Peyer's patch (tissue), 4 donors: ENCODE measurements at places on chromosomes 6 and 20. TPM values are rescaled to one million over a fixed set of nuclear protein-coding genes. Genes with fewer than 3 reads are reported as not detected.

DNA sequence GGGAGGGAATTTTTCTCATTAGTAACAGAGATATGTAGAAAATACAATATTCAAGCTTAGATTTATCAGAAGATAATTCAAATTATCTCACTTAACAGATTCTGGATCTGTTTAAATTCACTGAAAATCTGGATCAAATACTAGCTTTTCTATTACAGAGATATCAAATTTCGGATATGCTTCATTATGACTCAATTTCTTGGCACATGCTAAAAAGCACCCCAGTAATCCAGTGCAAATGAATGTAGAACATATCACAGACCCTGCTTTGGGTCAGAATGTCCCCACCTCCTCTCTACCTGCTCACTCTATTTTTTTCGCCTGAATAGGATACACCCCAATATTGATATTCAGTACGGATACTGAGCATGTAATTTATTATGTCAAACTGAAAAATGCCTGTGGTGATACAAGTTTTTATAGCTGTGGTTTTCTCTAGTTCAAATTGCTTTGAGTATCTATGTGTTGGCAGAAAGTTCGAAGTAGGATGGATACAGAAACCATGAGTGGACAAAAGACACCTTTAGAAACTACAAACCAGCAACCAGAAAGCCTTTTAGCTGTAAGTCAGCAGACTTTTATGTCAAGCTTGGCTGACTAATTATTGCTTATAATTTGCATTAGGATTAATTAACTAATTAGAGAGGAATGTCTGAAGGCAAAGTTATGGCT, 290.0 kb downstream of the TFAP2B start:
- no peaks in the 10 kb centered on the region for H3K36me3 ChIP-seq
- no peak for DNase-seq
- H3K4me3 ChIP-seq, result no peak overlapping the region
- H3K27ac ChIP-seq, result no peak overlapping the region
- no peaks in the 10 kb centered on the region for H3K27me3 ChIP-seq

DNA sequence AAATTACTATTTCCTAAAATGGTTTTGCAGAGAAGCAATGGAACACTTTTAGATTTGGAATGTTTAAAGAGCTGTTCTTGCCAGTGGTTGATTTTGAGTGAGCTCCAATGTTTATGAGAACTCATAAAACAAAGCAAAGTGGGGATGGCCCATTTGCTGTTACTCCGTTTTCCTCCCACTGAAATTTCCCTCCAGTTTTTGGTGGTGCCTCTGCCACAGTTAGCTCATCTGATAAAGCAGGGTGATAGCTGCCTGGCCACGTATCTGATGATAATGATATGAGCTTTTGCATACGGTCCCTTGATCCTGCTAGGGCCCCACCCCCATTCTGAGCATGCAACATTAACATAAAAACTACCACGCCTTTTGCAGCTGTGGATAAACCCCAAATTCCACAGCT, 10.4 kb downstream of the CD83 start:
- H3K4me1 ChIP-seq, result peaks cover 5% of the 10 kb centered on the region
- H3K27me3 ChIP-seq, result no peaks in the 10 kb centered on the region
- H3K36me3 ChIP-seq, result no peaks in the 10 kb centered on the region
- no peak overlapping the region for H3K27ac ChIP-seq
- H3K4me3 ChIP-seq, result no peak overlapping the region
- no peak for DNase-seq

- peak overlapping the region; percentile 30 for H3K4me3 ChIP-seq
- no peak for DNase-seq
- no peaks in the 10 kb centered on the region for H3K36me3 ChIP-seq
- H3K27ac ChIP-seq, result no peak overlapping the region
- no peaks in the 10 kb centered on the region for H3K27me3 ChIP-seq
Observed at GRCh38 chr6:108157234-108157980, 8.4 kb upstream of the NR2E1 start.

The CNR1 gene
- total RNA-seq, result 33.8 TPM

GRCh38 chr6:63553900-63554299, 18.4 kb upstream of the LOC128125822 start:
- no peaks in the 10 kb centered on the region for H3K36me3 ChIP-seq
- H3K27me3 ChIP-seq, result no peaks in the 10 kb centered on the region
- H3K4me3 ChIP-seq, result no peak overlapping the region
- DNase-seq, result no peak
- H3K27ac ChIP-seq, result no peak overlapping the region

DNA sequence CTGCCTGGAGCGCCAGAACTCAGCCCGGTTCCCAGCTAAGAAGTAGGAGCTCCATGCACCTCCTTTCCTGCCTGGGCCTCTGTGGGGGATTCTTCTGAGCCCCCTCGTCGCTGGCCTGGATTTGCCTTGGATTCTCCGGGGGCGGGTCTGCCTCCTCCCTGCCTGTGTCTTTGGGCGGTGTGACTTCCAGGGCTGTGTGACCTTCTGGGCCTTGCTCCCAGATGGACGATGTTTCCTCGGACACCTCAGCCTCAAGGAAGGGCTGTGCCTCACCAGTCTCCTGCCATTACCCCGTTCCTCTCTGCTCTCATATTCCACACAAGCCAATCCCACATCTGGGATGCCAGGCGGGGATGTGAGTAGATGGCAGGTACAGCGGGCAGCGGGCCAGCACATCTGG, 76.8 kb downstream of the ERMARD start:
- H3K36me3 ChIP-seq, result no peaks in the 10 kb centered on the region
- no peak overlapping the region for H3K4me3 ChIP-seq
- H3K27me3 ChIP-seq, result no peaks in the 10 kb centered on the region
- DNase-seq, result no peak
- H3K27ac ChIP-seq, result no peak overlapping the region

GRCh38 chr20:12211361-12211760, 293.7 kb downstream of the BTBD3 start:
- no peak for DNase-seq
- H3K4me3 ChIP-seq, result no peak overlapping the region
- H3K36me3 ChIP-seq, result no peaks in the 10 kb centered on the region
- no peaks in the 10 kb centered on the region for H3K4me1 ChIP-seq

DNA sequence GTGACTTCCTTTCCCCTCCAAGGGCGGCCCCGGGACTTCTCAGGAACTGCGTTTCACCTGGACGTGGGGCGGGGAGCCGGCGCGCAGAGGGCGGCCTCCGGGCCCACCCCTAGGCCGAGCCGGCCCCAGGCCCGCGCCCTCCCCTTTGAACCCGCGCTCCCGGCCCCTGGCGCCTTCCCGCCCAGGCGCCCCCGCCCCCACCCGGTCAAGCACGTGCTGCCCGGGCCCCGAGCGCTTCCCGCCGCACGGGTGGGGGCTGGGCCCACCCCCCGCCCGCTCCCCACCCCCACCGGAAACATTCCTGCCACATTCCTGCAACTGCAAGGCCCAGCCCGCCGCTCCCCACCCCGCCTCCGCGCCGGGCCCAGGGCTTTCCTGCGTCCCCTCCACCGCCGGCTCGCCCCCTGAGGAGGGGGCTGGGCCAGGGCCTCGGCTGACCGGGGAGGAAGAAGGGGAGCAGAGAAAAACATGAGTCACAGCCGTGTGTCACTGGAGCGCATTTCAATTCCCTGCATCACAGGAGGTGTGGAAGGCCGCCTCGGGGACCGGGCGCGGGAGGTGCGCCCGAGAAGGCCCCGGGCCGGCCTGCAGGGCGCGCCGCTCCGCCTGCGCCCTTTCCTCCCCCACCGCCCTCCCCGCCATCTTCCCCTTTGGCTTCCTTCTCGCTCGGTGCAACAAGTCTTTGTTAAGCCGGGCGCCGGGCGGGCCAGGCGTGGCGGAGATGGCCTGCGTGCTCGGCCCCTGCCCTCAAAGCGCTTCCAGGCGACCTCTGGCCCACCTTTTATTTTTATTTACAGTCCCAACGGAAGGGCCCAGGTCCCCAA, 1.2 kb upstream of the HMGA1 start:
- no peaks in the 10 kb centered on the region for H3K27me3 ChIP-seq
- H3K36me3 ChIP-seq, result no peaks in the 10 kb centered on the region
- peak overlapping the region; percentile 68 for H3K4me3 ChIP-seq
- peak; percentile 80 for DNase-seq

DNA sequence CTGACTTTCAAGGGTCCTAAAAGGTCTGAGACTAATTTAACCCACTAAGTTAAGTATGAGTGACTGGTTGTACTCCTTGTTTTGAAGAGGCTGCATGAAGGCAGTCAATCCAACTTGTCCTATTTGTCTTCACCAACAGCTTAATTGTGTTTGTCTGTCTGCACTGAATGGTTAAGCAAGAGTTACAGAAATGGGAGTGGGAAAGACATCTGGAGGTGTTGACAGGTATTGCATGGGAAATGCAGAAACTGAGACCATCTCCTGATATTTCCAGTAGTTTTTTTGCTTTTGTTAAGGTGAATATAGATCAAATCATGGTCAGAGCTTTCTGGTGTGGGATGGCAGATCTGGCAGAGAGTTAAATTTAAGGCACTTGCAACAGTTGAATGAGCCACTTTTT, 6.5 kb downstream of the FUT9 start:
- no peaks in the 10 kb centered on the region for H3K4me1 ChIP-seq
- DNase-seq, result no peak
- H3K36me3 ChIP-seq, result no peaks in the 10 kb centered on the region
- H3K4me3 ChIP-seq, result no peak overlapping the region
- H3K27ac ChIP-seq, result no peak overlapping the region

DNA sequence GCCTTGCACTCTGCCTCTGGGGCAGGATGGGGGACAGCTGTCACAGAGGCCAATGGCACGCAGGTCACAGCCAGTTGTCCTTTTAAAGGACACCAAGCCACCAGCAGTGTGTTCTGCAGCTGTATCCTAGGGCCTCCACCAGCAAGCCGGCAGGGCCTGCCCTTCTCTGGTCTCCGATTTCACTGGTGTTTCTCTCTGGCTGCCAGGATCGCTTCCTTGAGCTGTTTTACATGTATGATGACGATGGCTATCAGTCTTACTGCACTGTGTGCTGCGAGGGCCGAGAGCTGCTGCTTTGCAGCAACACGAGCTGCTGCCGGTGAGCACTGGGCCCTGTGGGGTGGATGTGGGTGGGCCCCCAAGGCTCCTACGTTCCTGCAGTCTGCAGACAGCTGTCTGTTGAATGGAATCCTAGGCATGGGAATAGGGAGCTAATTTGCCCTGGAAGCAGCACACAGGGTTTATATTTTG, 22.7 kb upstream of the MAPRE1 start:
- no peak overlapping the region for H3K27ac ChIP-seq
- H3K4me1 ChIP-seq, result no peaks in the 10 kb centered on the region
- H3K4me3 ChIP-seq, result no peak overlapping the region
- DNase-seq, result no peak

GRCh38 chr20:50145566-50145965, 8.0 kb downstream of the PEDS1 start:
- no peak overlapping the region for H3K27ac ChIP-seq
- DNase-seq, result no peak
- no peak overlapping the region for H3K4me3 ChIP-seq

DNA sequence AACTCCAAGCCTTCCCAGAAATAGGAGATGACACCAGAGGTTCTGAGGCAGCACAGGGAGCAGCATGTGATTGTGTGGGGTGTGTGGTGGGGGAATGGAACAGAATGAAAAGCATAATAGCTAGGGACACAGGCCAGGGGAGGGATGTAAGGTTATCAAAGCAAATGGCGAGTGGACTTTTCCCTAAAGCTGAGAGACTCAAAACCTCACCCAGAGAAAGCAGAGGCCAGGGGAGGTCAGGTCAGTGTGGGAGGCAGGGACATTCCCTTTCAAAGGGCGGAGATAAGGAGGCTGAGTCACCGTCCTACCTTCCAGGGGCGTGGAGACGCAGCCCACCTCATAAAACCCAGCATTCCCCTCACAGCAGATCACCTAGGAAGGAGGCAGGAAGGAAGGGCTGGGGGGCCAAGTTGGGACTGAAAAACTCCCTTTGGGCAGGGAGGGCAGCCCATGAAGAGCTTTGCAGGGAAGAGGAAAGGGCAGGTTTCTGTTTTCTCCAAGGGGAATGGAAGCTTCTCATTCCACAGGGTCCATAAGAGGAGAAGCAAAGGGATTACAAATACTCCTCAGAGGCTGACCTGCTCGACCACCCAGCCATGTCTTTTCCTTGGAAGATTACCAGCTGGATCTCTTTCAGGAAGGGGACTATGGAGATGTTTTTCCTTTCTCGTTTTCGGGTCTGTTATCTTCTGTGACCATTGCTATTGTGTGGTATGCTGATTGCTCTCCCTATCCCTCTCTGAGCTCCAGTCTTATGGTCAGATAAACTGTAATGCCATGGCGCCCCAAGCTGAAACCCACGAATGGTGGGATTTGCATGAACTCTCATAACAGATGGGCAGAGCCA, 9.6 kb upstream of the LY6G5C start:
- peak overlapping the region; percentile 77 for H3K27ac ChIP-seq
- no peaks in the 10 kb centered on the region for H3K4me1 ChIP-seq
- H3K27me3 ChIP-seq, result no peaks in the 10 kb centered on the region
- DNase-seq, result peak; percentile 72
- no peaks in the 10 kb centered on the region for H3K36me3 ChIP-seq

DNA sequence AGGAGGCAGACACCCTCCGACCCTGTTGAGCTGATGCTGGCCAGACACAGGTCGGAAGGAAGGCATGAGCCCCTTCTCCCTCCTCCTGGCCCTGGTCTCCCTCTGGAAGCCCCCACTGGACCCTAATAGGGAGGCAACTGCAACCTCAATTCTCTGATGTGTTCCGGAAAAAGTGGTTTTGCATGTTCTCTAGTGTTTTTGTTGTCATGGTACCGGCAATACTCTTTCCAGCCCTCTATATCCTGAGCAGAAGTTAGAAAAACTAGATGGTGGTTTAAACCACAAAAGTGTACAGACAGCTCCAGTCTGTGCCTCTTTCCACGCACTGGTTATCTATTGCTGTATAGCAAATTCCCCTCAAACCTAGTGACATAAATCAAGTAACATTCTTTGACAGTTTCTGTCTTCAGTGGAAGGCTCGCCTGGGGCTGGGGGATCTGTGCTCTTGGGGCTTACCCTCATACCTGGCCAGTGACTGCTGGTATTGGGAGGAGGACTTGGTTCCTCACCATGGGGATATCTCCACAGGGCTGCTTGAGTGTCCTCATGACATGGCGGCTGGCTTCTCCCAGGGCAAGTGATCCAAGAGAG, 37.0 kb downstream of the SYTL3 start:
- no peaks in the 10 kb centered on the region for H3K4me1 ChIP-seq
- H3K4me3 ChIP-seq, result no peak overlapping the region
- H3K27me3 ChIP-seq, result no peaks in the 10 kb centered on the region
- H3K27ac ChIP-seq, result peak overlapping the region; percentile 76
- H3K36me3 ChIP-seq, result no peaks in the 10 kb centered on the region

- H3K27me3 ChIP-seq, result no peaks in the 10 kb centered on the region
- H3K36me3 ChIP-seq, result no peaks in the 10 kb centered on the region
- no peak overlapping the region for H3K27ac ChIP-seq
- no peak overlapping the region for H3K4me3 ChIP-seq
Observed at GRCh38 chr6:3616565-3617176, 134.8 kb downstream of the PXDC1 start.

GRCh38 chr6:107629548-107630129, 139.7 kb downstream of the SOBP start:
- no peaks in the 10 kb centered on the region for H3K4me1 ChIP-seq
- no peak overlapping the region for H3K27ac ChIP-seq
- H3K36me3 ChIP-seq, result no peaks in the 10 kb centered on the region
- no peaks in the 10 kb centered on the region for H3K27me3 ChIP-seq
